ENCODE measurements at places on chromosomes 7 and 10. TPM values are rescaled to one million over a fixed set of nuclear protein-coding genes. Genes with fewer than 3 reads are reported as not detected.
A peak's percentile ranks its signal among the peaks of the same experiment; 100 is the strongest.

Gene CCNY
- total RNA-seq: 53.6 TPM

DNA sequence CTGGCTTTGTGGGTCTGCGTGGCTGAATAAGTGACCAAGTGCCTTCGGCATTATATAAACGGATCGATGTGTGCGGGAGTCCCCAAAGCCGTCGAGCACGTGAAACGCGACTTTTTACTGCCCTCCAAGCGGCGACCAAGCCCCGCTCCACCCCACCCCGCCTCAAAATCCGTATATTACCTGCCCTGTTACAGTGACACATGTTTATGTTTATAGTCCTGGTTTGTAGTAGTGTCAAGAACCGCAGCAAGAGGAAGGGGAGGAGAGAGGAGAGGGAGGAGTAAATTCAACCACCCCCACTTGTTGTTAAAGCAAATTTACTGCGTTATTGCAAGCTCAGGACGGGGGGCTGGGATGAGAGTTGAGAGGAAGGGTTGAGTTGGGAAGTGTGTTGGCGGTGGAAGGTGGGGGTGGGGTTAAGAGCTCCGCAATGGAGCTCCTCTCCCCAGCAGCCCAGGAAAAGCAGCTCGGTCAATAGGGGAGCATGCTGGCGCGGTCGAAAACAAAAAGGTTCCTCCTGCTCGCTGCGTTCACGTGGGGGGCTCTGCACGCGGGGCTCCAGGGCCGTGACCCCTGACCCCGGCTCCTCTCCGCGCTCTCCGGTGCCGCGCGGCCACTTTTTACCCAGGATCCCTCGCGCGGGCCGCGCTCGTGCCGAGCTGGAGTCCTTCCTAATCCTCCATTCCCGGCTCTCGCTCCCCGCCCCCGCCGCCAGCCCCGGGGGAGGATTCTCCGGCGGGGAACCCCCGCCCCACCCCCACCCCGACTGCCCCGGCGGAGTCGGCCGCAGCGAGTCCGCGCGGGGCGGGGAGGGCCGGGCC is at the start of gene SKIDA1:
Gene SKIDA1, minus strand, starts transcription at position 316 of the 821 bp plus-strand sequence. CDS start 7,860 bp downstream, outside the sequence.
- H3K4me1 ChIP-seq: peaks cover 53% of the 10 kb centered on the region
- peaks cover 2% of the 10 kb centered on the region for H3K27me3 ChIP-seq
- DNase-seq: peak; percentile 88
- peak within 1 kb of the TSS; percentile 99 for H3K27ac ChIP-seq
- H3K36me3 ChIP-seq: no peaks in the 10 kb centered on the region

- no peak for DNase-seq
- H3K27me3 ChIP-seq: no peaks in the 10 kb centered on the region
- no peak overlapping the region for H3K27ac ChIP-seq
- peaks cover 23% of the 10 kb centered on the region for H3K36me3 ChIP-seq
- no peak overlapping the region for H3K4me3 ChIP-seq
Observed at GRCh38 chr10:17647326-17647725, 3.4 kb downstream of the STAM start.

Gene CUBN
- total RNA-seq: 0.46 TPM

Gene ZMIZ1
- 35.2 TPM for total RNA-seq

Gene DUS4L
- 10.0 TPM for total RNA-seq

- no peak overlapping the region for H3K4me3 ChIP-seq
- no peak for DNase-seq
- no peak overlapping the region for H3K27ac ChIP-seq
- peaks cover 48% of the 10 kb centered on the region for H3K36me3 ChIP-seq
Observed at GRCh38 chr10:109886037-109886780, 37.1 kb downstream of the XPNPEP1 start.

GRCh38 chr7:44637788-44638594 is 31.6 kb downstream of the OGDH start:
- H3K27ac ChIP-seq: peak overlapping the region; percentile 91
- no peak overlapping the region for H3K4me3 ChIP-seq
- DNase-seq: no peak
- 0 out of 2 replicates have a peak, but pooled peaks cover 3% of the 10 kb centered on the region for H3K36me3 ChIP-seq
- no peaks in the 10 kb centered on the region for H3K27me3 ChIP-seq

DNA sequence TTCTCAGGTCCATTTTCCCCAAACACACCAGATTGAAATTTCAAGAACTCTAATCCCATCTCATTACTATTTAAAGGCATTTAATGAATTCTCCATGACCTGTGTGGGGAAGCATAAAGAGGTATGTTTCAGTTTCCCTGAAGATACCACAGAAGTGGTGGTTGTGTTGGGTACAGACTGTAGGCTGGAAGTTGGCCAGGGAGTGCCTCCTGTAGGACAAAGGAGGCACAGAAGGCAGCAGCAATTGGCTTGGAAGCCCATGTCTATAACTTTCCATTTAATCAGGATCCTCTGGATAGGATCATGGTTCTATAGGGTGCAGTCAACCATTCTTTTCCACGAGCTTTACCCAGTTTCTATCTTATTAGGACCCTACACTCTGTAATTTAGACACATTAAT is 8.6 kb upstream of the BET1 start:
- no peak overlapping the region for H3K4me3 ChIP-seq
- H3K27me3 ChIP-seq: 0 out of 2 replicates have a peak, but pooled peaks cover under 1% of the 10 kb centered on the region
- no peaks in the 10 kb centered on the region for H3K4me1 ChIP-seq
- H3K27ac ChIP-seq: no peak overlapping the region
- H3K36me3 ChIP-seq: no peaks in the 10 kb centered on the region

DNA sequence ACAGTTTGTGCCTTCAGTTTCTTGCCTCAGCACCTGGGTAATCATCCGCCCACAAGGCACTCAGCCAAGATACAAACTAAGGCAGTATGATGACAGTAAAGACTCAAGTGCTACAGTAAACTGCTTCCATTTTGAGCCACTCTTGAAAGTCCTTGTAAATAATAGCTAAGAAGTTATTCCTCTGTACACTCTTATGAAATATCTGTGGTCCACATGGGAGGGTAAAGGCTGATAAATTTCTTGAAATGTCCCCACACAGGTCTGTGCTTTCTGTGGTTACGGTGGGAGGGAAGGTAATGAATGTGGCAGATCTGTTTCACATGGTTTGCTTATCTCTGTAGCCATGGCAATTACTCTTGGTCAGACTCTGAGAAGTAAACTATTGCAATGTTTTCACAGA is 551.0 kb upstream of the ZWINT start:
- no peak overlapping the region for H3K4me3 ChIP-seq
- H3K27me3 ChIP-seq: no peaks in the 10 kb centered on the region
- H3K27ac ChIP-seq: no peak overlapping the region
- no peaks in the 10 kb centered on the region for H3K36me3 ChIP-seq
- H3K4me1 ChIP-seq: peaks cover under 1% of the 10 kb centered on the region
- no peak for DNase-seq
